ENCODE measurements at places on chromosomes 12 and 14.

GRCh38 chr12:43676183-43676813, 82.3 kb downstream of the PUS7L start:
- no peak for DNase-seq

- DNase-seq, result no peak
Observed at GRCh38 chr14:99730876-99731546, 46.9 kb downstream of the CYP46A1 start.

DNA sequence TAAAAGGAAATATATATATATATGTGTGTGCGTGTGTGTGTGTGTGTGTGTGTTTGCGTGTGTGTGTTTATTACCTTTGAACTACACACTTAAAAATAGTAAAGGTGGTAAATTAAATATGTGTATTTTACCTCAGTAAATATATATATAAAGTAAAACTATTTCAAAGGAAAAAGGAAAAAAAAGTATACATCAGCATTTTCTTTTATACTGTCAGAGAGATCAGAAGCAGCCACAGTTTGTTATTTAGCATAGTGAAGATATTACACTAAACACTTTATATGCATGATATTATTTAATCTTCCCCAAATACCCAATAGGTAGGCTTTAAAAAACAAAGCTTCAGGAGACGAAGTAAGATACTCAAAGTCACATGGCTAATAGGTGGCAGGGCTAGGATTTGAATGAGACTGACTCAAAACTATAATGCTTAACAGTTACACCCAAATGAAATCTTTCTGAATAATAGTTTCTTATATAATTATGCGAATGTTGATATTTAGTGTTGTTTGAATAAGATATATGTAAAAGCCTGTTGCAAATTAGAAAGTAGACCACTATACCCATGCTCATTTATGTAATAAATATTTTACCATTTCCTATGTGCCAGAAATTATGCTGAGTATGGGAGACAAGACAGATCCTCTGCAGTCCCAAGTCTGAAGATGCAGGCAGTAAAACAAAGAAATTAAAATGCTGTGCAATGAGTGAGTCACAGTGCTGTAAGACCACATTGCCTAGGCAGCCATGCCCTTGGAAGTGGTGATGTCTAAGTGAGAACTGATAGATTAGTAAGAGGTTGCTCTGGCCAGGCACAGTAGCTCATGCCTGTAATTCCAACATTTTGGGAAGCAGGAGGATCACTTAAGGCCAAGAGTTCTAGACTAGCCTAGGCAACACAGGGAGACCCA, 66.1 kb downstream of the PDZRN4 start:
- DNase-seq, result no peak

DNA sequence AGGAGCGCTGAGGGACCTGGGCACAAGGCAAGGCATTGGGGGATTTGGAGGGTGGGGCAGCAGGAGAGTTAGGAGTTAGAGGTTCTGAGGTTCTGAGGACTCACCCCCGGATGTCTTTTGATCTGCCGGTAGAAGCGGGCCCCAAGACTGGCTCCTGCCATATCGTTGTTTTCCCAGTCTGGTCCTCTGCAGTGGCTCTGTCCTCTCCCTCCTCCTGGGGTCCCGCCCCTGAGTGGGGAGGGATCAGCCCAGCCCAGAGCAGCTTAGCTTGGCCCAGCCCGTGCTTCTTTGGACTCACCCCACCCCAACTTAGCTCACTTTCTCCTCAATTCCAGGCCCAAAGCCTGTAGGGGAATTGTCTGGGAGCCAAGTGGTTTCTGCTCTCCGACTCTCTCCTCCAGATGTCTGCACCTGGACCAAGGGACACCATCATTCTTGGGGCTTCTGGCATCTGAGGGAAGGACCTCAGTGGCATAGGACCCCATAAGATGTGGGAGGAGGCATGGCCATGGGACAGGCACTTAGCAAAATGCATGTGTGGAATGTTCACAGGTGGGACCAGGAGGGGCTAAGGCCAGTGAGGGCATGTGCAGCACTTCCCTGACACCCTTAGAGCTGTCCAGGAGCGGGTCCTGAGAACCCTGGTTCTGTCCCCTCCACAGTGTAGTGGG, 7.5 kb downstream of the SHMT2 start:
- no peak for DNase-seq

DNA sequence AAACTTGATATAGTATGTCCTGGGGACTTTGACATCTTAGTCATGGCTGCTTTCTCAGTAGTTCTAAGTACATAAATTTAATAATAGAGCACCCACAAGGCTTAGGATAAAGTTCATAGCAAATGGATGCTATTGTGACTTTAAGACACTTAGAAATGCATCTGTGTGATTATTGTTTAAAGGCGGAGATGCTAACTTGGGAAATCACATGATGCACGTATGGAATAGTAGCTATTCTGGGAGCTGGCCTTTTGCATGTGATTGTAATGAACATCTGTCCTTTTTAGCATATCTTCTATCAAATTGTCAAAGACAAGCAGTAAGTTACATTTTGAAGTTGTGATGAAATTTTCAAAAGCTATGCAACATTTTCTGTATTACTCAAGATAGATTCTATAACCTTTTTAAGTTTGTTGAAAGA, 46.7 kb upstream of the ATP2A2 start:
- no peak for DNase-seq

DNA sequence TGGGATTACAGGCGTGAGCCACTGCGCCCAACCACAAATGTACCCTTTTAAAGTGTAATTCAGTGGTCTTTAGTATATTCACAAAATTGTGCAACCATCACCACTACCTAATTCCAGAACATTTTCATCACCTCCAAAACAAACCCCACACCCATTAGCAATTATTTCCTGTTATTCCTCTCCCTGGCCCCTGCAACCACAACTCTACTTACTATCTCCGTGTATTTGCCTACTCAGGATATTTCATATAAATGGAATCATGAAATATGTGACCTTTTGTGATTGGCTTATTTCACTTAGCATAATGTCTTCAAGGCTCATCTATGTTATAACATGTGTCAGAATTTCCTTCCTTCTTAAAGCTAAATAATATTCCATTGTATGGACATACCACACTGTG, 16.0 kb upstream of the AQP2 start:
- no peak for DNase-seq

DNA sequence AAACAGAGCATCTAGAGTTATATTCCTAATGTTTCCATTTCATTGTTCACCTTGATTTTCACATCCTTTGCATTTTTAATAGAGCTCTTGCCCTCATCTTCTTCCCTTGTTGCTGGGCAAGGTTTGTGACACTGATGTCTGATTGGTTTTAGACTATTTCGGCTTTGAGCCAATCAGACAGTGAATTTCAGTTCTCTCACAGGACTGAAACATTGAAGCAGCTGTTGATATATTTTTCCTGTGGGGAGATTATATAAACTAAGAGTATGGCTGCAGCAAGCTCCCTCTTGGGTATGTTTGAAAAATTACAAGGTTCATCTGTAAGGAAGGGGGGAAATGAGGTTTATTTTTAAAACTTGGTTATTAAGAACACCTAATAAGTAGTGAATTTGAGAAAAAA, 51.2 kb downstream of the ATF7IP start:
- DNase-seq, result no peak

- no peak for DNase-seq
Observed at GRCh38 chr14:104062281-104062680, 23.2 kb upstream of the ASPG start.
